ENCODE measurements at places on chromosomes 7 and 10. TPM values are rescaled to one million over a fixed set of nuclear protein-coding genes. Genes with fewer than 3 reads are reported as not detected.

GRCh38 chr10:104309980-104310978, 28.0 kb downstream of the ITPRIP start:
- DNase-seq, result no peak

The MEPCE gene
- 89.1 TPM for total RNA-seq

The FEZF1 gene
- not detected for total RNA-seq

DNA sequence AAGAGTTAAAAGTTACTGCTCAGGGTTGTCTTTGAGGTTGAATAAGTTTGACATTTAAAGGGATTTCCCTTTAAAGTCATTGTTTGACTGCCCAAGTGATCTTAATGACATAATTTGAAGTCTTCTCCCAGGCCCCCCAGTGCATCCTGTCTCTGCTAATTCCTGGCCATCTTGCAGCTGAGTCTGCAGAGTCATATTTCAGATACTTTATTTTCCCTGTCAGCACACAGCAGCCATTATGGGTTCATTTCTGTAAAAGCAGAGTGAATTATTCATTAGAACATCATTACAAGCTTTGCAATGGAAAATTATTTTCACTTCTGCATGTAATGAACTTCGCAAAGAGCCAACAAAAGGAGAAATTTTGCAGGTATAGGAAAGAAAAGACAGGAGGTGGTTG, 536.6 kb downstream of the GALNT17 start:
- no peak for DNase-seq

DNA sequence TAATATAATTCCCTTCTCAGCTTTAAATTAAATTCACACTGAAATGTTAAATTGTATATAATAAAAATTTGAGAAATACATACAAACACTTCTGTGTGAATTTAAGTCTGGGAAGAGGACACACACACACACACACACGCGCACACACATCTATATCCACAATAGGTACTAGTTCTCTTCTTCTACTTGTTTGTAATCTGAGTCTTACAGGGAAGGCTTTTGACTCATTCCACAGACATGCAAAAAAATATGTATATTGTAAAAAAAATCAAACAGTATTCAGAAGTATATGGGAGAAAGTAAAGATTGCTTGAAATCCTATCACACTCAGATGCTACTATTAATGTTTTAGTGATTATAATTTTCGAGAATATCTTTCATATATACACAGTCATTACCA, 276.2 kb downstream of the MDFIC start:
- no peak for DNase-seq

The BICC1 gene
- total RNA-seq, result not detected

GRCh38 chr10:96767611-96768010, 47.3 kb upstream of the PIK3AP1 start:
- no peak for DNase-seq

DNA sequence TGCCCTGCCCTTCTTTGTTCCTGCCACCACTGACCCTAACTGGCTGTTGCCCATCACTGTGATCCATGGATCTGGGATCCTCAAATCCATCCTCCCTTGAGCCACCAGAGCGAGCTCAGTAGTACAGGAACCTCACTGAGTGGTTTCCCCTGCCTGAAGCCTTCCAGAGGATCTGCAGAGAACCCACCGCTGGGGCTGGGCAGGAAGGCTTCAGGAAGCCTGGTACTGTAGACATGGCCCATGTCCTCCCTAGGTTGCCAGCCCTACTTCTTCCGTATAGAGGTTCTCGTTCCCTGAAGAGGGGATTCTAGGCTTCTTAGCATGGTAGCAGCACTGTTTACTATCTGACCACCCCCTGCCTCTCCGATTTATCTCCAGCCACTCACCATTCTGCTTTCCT, 687.3 kb upstream of the FOXK1 start:
- DNase-seq, result no peak

DNA sequence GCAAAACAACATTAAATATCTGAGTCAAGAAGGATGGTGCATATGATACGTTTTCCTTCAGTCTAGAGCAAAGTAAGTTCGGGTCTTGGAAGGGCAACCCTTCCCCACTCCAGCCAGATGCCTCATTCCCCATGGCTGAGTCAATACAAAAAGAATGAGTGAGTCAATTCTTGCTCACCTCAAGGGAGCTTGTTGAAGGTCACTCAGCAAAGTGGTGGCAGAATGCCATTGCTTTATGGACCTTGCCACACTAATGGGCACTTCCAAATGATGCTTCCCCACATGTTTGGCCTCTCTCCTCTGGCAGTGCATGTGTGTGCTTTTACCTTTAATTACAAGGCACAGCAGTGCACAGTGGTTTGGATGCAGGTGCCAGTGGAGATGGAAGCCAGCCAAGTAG, 296.5 kb downstream of the SORCS3 start:
- DNase-seq, result no peak

DNA sequence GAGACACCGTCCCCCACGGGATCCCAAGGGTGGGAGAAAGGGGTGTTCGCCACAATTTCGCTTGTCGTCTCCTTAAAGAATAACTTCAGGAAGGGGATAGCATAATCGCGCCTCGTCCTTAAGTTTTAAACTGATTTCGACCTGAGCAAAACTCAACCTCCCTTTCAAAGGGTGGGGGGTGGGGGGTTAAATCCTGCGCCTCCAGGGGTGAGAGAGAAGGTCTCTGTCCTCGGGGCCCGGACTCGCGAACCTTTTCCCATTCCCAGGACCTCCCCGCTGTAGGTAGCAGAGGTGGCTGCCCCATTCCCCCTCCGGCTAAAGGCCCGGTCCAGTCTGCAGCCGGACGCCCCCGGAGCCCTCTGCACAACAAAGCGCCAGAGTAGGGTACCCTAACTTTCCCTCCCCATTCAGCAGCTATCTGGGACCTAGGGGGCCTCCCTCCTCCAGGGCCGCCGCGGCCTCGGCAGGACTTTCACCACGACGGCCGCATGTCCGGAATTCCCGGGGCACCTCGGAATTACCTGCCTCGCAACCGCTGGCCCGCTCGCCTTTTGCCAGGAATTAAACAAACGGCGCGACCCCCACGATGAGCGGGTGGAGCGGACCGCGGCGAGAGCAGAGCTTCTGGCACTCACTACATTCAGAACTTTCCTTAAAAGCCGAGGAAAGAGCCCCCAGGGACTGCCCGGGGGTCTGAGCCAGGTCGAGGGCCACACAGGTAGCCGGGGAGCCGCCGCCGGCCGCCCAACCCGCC, 1.7 kb downstream of the CDK6 start:
- peak; percentile 47 for DNase-seq

The NUTM2E gene
- total RNA-seq, result not detected

DNA sequence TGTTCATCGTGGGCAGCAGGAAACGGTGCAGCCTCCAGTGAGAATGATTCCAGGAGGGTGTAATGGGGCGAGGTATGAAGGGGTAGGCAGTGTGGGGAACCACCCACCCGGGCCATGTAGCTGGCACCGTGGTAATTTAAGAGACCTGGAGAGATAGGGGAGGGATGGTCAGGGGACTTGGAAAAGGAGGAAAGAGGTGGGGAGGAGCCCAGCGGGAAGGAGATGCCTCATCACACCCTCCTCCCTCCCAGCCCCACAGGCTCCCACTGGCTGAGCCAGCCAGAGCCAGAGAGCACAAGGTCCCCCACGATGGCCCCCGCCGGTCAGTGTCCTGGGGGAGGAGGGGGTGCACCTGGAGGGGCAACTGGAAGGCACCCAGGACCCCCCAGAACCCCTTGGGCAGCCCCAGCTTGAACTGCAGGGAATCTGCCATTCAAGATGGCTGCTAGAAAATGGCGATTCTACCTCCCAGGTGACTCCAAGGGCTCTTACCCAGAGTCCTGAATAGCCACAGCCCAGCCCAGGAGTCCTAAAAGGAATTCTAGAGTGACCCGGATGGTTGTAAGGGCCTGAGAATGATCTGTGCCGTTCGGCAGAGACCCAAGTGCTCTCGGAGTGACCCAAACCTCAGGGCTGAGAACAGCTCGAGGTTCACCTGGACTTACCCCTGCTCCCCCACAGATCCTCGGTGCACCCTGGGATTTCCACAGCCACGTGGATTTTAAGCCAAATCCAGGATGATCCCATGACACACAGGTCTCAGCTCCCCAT, 28.8 kb downstream of the CALML3 start:
- DNase-seq, result no peak

The EFCAB10 gene
- not detected for total RNA-seq

GRCh38 chr10:119652361-119652730, 1.2 kb downstream of the BAG3 start:
- DNase-seq, result peak; percentile 70

- peak; percentile 26 for DNase-seq
Observed at GRCh38 chr7:121561717-121562116, 165.6 kb upstream of the FAM3C start.

DNA sequence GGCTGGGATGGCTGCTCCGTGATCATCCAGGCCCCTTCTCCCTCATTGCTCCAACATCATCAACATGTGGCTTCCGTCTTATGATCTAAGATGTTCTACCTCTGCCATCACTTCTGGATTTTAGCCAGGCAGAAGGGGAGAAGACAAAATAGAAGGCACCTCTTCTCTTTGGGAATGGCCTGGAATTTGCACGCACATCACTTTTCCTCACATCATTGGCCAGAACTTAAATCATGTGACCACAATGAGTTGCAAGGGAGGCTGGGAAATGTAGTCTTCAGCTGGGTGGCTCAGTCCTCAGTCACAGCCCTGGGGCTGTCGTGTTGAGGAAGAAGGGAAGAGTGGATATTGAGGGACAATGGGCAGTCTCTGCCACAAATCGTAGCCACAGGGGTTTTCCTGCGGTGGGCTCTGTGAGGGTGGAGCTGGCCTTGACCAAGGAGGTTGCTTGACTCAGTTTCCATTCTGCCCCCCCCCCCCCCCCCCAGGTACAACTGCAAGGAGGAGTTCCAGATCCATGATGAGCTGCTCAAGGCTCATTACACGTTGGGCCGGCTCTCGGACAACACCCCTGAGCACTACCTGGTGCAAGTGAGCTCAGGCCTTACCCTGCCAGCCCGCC, 50.3 kb downstream of the PALD1 start:
- DNase-seq, result peak; percentile 45

The ITPRID1 gene
- 0.05 TPM for total RNA-seq

DNA sequence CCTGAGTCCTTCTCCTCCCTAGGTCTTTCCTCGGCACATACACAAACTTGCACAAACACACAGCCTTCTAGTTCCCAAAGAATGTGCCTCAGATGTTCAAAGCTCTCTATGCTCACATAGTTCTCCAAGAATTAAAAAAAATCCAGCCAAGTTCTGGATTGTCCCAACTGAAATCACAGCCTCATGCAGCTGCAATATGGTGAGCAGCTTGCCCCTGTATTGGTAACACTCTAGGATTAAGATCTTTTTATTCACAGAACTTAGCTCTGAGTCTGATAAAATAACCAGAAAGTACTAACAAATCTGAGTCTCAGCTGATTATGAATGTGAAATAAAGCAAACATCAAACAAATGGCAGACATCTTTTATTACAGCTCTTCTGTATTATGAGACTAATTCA, 604.8 kb upstream of the PFKP start:
- no peak for DNase-seq

GRCh38 chr10:8043569-8044306, 10.8 kb upstream of the GATA3 start:
- no peak for DNase-seq

DNA sequence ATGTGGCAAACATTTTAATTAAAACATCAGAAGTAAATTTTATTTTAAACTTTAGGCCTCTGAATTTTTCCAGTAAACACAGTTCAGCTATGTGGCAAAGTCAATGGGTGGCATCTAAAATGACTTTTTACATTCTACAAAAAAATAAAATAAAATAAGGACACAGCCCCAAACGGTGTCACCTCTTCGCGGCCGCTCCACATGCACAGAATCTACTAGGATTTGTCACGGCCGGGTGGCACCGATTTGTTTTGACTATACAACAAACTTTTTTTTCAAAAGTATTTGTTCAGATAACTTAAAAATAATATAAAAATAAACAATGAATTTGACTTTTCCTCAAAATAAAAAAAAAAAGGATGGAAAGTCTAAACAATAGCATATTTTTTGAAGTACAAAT, 127.8 kb downstream of the EBF3 start:
- DNase-seq, result no peak

The PBLD gene
- 3.6 TPM for total RNA-seq

DNA sequence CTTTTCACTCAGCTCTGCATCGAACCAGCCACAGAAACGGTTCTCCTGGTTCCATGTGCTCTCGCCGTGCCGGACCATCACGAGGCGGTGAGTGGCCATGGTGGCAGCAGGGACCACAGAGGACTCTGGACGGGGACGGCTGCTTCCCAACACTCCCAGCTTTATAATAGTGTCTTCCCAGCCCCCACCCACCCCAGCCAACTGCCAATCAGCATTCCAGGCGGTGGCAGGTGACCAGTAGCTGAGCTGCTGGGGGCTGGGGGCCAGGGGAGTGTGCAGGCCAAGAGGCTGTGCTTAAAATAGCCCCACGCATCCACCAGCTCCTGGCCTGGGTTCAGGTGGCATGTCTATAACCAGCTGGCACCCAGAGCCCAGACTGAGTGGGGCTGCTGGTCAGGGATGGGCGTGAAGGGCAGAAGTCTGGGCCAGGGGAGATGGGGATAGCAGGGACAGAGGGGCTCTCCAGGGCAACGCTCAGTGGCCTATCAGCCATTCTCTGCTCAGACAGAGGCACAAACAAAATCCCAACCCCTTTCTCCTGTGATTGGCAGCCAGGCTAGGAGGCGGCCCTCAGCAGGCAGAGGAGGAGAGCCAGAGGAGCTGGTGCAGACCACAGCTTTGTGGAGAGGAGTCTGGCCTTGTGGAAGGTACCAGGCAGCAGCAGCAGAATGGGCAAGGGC, at the start of gene PGAM2:
PGAM2 (minus strand) TSS at position 137 of the 680 bp plus-strand sequence; CDS start at position 99, 38 bp downstream.
- peak; percentile 30 for DNase-seq

DNA sequence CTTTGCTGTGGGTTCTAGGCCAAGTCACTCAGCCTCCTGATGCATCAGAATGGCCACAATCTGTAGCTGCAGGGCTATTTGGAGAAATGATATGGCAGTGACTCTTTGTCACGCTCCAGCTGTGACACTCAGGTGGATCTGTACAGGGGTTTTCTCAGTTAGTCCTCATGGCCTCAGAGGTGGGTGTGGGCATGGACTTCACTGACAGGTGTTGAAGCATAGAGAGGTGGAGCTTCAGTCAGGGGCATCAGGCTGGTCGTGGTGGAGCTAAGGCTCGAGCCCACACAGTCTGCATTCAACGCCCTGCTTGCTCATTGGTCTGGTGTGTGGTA, 21.2 kb downstream of the PALD1 start:
- DNase-seq, result no peak

The RTKN2 gene
- 3.7 TPM for total RNA-seq

- DNase-seq, result no peak
Observed at GRCh38 chr7:127393368-127394058, 1.0 kb upstream of the ZNF800 start.

The CNNM1 gene
- not detected for total RNA-seq

The TAS2R5 gene
- 0.10 TPM for total RNA-seq

- no peak for DNase-seq
Observed at GRCh38 chr10:119775529-119775928, 49.7 kb downstream of the INPP5F start.

The DEPP1 gene
- total RNA-seq, result 68.3 TPM

The RHBDD2 gene
- 58.7 TPM for total RNA-seq

The PIK3AP1 gene
- total RNA-seq, result 12.8 TPM

GRCh38 chr7:66146701-66147100, 32.1 kb downstream of the CRCP start:
- no peak for DNase-seq

GRCh38 chr10:126598009-126598408, 72.5 kb downstream of the C10orf90 start:
- DNase-seq, result peak; percentile 89

Measured in HT-29 (cell line).